Activated naive CD8-positive, alpha-beta T cell treated with anti-CD3 and anti-CD28 coated beads, Interleukin-2, amount 50 U/mL, for 24 hours (primary cell): ENCODE measurements at places on chromosomes 2 and 18.
A peak's percentile ranks its signal among the peaks of the same experiment; 100 is the strongest.

DNA sequence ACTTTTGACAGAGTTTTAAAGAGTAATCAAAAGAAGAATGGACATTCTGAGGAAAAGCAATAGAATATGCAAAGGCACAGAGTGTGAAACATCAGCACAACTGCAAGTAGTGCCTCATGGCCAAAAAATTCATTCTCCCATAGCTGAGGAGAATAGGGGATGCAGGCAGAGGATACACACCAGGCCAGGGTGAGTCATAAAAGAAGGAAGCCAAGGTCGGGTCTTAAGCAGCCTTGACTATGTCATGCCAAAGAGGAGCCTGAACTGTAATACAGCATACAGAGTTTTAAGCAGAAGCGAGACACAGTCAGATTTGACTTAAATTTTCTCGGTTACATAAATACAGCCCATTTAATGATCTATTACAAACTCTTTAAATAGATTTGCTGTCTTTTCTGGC is 165.0 kb downstream of the LNPK start:
- H3K4me1 ChIP-seq, result no peaks in the 10 kb centered on the region
- H3K27ac ChIP-seq, result no peak overlapping the region
- no peak for DNase-seq
- no peaks in the 10 kb centered on the region for H3K36me3 ChIP-seq
- H3K4me3 ChIP-seq, result no peak overlapping the region

- H3K4me1 ChIP-seq, result no peaks in the 10 kb centered on the region
- no peak overlapping the region for H3K27ac ChIP-seq
- H3K4me3 ChIP-seq, result no peak overlapping the region
Measured at GRCh38 chr2:158602027-158602426, 145.3 kb downstream of the PKP4 start.

- no peak overlapping the region for H3K4me3 ChIP-seq
- no peaks in the 10 kb centered on the region for H3K27me3 ChIP-seq
- DNase-seq, result no peak
- H3K27ac ChIP-seq, result no peak overlapping the region
Measured at GRCh38 chr2:23695890-23696751, 230.8 kb downstream of the ATAD2B start.

DNA sequence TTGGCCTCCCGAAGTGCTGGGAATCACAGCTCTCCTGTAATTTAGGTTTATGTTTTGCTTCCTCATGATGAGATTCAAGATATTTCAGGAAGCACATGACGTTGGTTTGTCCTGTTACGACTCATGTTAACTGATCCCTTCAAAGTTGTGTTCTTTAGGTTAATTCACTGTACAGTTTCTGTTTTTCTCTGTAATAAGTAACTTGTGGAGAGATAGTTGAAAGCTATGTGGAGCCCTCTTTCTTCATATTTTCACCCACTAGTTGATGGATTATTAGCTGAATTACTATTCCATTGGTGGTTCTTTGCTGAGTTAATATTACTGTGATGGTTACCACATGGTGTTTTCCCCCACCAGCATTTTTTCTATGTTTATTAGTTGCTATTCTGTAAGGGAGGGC is 18.3 kb upstream of the CHCHD5 start:
- peaks cover 80% of the 10 kb centered on the region for H3K36me3 ChIP-seq
- DNase-seq, result no peak
- H3K27ac ChIP-seq, result peak overlapping the region; percentile 44
- no peak overlapping the region for H3K4me3 ChIP-seq
- H3K27me3 ChIP-seq, result no peaks in the 10 kb centered on the region

GRCh38 chr2:11574176-11575046 is 40.6 kb downstream of the GREB1 start:
- H3K27me3 ChIP-seq, result no peaks in the 10 kb centered on the region
- H3K36me3 ChIP-seq, result no peaks in the 10 kb centered on the region
- H3K4me3 ChIP-seq, result no peak overlapping the region
- no peak for DNase-seq

GRCh38 chr2:69539549-69539908 is 102.3 kb upstream of the NFU1 start:
- peaks cover 46% of the 10 kb centered on the region for H3K36me3 ChIP-seq
- no peak for DNase-seq
- no peak overlapping the region for H3K4me3 ChIP-seq
- H3K27ac ChIP-seq, result peak overlapping the region; percentile 44
- peaks cover 30% of the 10 kb centered on the region for H3K4me1 ChIP-seq
- H3K27me3 ChIP-seq, result no peaks in the 10 kb centered on the region

DNA sequence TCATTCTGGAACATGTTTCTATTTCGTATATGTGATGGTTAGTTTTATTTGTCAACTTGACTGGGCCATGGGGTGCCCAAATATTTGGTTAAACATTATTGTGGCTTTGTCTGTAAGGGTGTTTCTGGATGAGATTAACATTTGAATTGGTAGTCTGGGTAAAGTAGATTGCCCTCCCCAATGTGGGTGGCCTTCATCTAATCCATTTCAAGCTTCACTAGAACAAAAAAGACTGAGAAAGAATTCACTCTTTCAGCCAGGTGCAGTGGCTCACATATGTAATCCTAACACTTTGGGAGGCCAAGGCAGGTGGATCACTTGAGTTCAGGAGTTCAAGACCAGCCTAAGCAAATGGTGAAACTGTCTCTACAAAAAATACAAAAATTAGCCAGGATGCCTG is 55.7 kb upstream of the TANC1 start:
- no peak overlapping the region for H3K4me3 ChIP-seq
- no peaks in the 10 kb centered on the region for H3K36me3 ChIP-seq
- H3K4me1 ChIP-seq, result no peaks in the 10 kb centered on the region
- no peaks in the 10 kb centered on the region for H3K27me3 ChIP-seq
- no peak for DNase-seq
- H3K27ac ChIP-seq, result no peak overlapping the region

DNA sequence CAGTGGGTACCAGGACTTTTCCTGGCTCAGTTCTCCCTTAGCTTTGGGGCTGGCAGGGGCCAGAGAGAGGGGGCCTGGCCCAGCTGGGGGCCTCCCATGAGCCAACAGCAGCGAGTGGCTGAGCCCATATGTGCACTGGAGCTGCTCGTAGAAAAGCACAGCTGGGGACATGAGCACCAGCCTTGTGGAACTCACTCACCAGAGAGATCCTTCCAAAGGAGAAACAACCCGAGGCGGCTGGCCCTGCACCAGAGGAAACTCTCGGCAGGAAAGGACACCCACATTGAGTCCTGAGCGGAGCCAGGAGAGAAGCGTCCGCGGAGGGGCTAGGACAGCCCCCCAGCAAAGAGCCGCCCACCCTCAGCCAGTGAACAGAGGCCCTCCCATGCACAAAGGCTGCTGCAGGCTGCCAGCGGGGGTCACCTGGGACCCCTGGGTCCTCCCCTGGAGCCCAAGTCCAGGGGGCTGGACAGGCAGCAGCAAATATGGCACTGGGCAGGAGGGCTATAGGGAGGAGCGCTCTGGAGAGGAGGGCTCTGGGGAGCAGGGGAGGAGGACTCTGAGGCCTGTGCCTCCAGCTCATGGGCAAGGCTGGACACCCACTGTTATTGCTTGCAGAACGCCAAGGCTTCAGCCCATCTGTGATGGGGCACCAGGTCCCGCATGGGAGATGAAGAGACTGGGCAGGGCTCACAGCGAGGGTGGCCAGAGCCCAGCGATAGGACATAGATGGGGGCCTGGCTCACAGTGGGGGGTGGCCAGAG is 42.1 kb upstream of the SNED1 start:
- no peak for DNase-seq
- H3K27me3 ChIP-seq, result no peaks in the 10 kb centered on the region
- no peak overlapping the region for H3K4me3 ChIP-seq
- H3K36me3 ChIP-seq, result no peaks in the 10 kb centered on the region

GRCh38 chr18:48202350-48203260 is 206.6 kb downstream of the ZBTB7C start:
- peaks cover 39% of the 10 kb centered on the region for H3K27me3 ChIP-seq
- no peaks in the 10 kb centered on the region for H3K36me3 ChIP-seq
- H3K27ac ChIP-seq, result no peak overlapping the region
- DNase-seq, result no peak
